ENCODE measurements at places on chromosomes 4 and X. TPM values are rescaled to one million over a fixed set of nuclear protein-coding genes. Genes with fewer than 3 reads are reported as not detected.

MFAP3L gene
- 2.2 TPM for total RNA-seq

HTR2C gene
- total RNA-seq = not detected

JAKMIP1 gene
- total RNA-seq = not detected

STS gene
- total RNA-seq = 6.3 TPM

ZNF630 gene
- 4.6 TPM for total RNA-seq

ANKRD37 gene
- 3.7 TPM for total RNA-seq

PARM1 gene
- total RNA-seq = 37.6 TPM

TRIM75 gene
- total RNA-seq = not detected

MAP3K15 gene
- 63.6 TPM for total RNA-seq

BMP3 gene
- 0.92 TPM for total RNA-seq

CRMP1 gene
- 1.1 TPM for total RNA-seq

HTN1 gene
- not detected for total RNA-seq

FGA gene
- 4.3 TPM for total RNA-seq

VEGFC gene
- total RNA-seq = 16.3 TPM

RADX gene
- total RNA-seq = 6.8 TPM

AWAT2 gene
- not detected for total RNA-seq

FRMD7 gene
- total RNA-seq = not detected

GAGE12F gene
- total RNA-seq = not detected

BRS3 gene
- not detected for total RNA-seq

FAT4 gene
- total RNA-seq = 4.6 TPM

ATP7A gene
- 20.2 TPM for total RNA-seq

DRP2 gene
- 0.30 TPM for total RNA-seq

LRPAP1 gene
- 175 TPM for total RNA-seq

ABLIM2 gene
- total RNA-seq = 12.3 TPM

GNPDA2 gene
- 15.2 TPM for total RNA-seq

AMER1 gene
- total RNA-seq = 4.7 TPM

STK32B gene
- 0.79 TPM for total RNA-seq

PAGE5 gene
- not detected for total RNA-seq

DACH2 gene
- not detected for total RNA-seq

SLC16A2 gene
- 109 TPM for total RNA-seq

FRG2 gene
- not detected for total RNA-seq
